ENCODE measurements at places on chromosomes 12 and 14. TPM values are rescaled to one million over a fixed set of nuclear protein-coding genes. Genes with fewer than 3 reads are reported as not detected.

GRCh38 chr14:32319368-32320049 lies 9.6 kb upstream of the AKAP6 start:
- no peak overlapping the region for H3K4me3 ChIP-seq
- H3K36me3 ChIP-seq: no peaks in the 10 kb centered on the region
- H3K4me1 ChIP-seq: no peaks in the 10 kb centered on the region

GRCh38 chr12:127550271-127550670 lies 716.7 kb upstream of the TMEM132C start:
- no peak overlapping the region for H3K4me3 ChIP-seq
- no peaks in the 10 kb centered on the region for H3K4me1 ChIP-seq
- DNase-seq: no peak
- no peak overlapping the region for H3K27ac ChIP-seq
- no peaks in the 10 kb centered on the region for H3K27me3 ChIP-seq
- no peaks in the 10 kb centered on the region for H3K36me3 ChIP-seq

GRCh38 chr14:70873627-70874026 lies 33.6 kb upstream of the PCNX1 start:
- no peaks in the 10 kb centered on the region for H3K36me3 ChIP-seq
- DNase-seq: no peak
- no peak overlapping the region for H3K27ac ChIP-seq
- no peak overlapping the region for H3K4me3 ChIP-seq
- H3K27me3 ChIP-seq: no peaks in the 10 kb centered on the region
- no peaks in the 10 kb centered on the region for H3K4me1 ChIP-seq

- H3K27me3 ChIP-seq: no peaks in the 10 kb centered on the region
- no peaks in the 10 kb centered on the region for H3K36me3 ChIP-seq
- H3K4me3 ChIP-seq: no peak overlapping the region
- no peak for DNase-seq
These were observed 193.0 kb downstream of the TTC8 start for GRCh38 chr14:89017417-89017816.

DNA sequence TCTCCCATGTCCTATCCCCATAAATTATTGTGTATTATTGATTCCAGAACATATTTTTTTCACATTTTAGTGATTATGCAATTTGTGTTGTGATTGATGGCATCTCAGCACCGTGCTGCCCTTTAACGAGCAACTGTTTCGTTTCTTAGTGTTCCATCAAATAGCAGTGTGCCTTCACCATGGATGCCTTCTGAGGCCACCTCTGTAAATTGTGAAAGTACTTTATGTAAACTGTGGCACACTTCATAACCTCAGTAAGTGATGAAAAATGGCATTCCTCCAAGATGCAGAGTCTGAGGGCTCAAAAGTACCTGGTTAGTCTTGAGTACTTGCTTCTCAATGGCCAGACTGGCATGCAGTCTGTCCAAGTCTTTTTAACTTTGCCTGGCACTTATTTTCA lies 8.2 kb downstream of the CHST11 start:
- H3K27me3 ChIP-seq: no peaks in the 10 kb centered on the region
- no peak overlapping the region for H3K27ac ChIP-seq
- H3K4me3 ChIP-seq: no peak overlapping the region
- no peaks in the 10 kb centered on the region for H3K4me1 ChIP-seq
- DNase-seq: no peak

DNA sequence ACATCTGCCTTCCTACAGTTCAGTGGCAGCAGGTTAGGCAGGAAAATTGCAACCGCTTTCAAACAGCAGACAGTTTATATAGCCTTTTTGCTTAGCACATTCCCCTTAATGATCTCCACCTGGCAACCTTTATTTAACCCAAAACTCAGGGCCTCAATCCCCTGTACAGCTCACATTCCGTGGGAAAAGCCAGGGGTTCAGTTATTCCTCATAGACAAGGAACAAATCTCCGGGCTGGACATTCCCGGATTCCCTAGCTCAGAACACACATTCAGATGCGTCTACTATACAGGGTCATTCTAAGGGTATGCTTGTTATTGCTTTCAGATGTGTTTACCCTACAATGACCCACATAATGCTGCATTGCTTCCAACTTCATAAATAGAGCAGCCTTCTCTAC lies 73.8 kb upstream of the DCN start:
- H3K27ac ChIP-seq: peak overlapping the region; percentile 15
- no peak overlapping the region for H3K4me3 ChIP-seq
- H3K36me3 ChIP-seq: no peaks in the 10 kb centered on the region
- H3K27me3 ChIP-seq: no peaks in the 10 kb centered on the region
- DNase-seq: no peak
- no peaks in the 10 kb centered on the region for H3K4me1 ChIP-seq

DNA sequence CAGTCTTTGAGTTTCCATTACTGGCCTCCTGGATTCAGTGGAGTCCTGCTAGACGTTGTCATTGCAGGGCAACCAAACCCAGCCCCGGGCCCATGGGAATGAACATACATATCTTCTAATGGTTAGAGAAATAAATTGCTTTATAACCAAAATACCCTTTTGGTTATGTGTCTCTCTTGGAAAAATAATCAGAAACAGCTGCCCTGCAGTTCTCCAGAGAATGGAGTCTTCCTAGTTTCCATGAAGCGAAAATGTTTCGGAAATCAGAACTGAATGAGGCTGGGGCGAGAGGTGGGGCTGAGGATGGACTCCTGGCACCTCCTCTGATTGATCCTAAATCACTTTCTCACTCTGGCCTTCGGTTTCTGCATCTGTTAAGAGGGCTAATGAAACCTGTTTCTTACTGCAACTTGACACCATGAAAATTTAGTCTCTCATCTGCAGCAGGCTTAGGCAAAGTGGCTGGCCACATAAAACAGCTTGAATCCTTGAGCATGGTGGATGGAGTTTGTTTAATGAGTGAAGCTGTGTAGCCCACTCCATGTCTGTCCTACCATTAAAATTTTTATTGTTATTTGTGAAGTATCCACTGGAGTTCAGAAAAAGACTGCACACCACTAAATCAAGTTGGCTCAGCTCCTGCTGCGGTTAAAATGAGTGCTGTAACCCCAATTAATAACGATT lies 198.9 kb downstream of the CACNA1C start:
- H3K27ac ChIP-seq: peak overlapping the region; percentile 19
- no peak for DNase-seq
- no peaks in the 10 kb centered on the region for H3K27me3 ChIP-seq

GRCh38 chr12:62210422-62210821 lies 49.8 kb upstream of the USP15 start:
- no peaks in the 10 kb centered on the region for H3K4me1 ChIP-seq
- H3K27me3 ChIP-seq: no peaks in the 10 kb centered on the region
- H3K4me3 ChIP-seq: no peak overlapping the region
- no peak overlapping the region for H3K27ac ChIP-seq
- DNase-seq: no peak

GRCh38 chr12:99140017-99140720 lies 495.1 kb downstream of the APAF1 start:
- no peak overlapping the region for H3K27ac ChIP-seq
- no peak for DNase-seq

DNA sequence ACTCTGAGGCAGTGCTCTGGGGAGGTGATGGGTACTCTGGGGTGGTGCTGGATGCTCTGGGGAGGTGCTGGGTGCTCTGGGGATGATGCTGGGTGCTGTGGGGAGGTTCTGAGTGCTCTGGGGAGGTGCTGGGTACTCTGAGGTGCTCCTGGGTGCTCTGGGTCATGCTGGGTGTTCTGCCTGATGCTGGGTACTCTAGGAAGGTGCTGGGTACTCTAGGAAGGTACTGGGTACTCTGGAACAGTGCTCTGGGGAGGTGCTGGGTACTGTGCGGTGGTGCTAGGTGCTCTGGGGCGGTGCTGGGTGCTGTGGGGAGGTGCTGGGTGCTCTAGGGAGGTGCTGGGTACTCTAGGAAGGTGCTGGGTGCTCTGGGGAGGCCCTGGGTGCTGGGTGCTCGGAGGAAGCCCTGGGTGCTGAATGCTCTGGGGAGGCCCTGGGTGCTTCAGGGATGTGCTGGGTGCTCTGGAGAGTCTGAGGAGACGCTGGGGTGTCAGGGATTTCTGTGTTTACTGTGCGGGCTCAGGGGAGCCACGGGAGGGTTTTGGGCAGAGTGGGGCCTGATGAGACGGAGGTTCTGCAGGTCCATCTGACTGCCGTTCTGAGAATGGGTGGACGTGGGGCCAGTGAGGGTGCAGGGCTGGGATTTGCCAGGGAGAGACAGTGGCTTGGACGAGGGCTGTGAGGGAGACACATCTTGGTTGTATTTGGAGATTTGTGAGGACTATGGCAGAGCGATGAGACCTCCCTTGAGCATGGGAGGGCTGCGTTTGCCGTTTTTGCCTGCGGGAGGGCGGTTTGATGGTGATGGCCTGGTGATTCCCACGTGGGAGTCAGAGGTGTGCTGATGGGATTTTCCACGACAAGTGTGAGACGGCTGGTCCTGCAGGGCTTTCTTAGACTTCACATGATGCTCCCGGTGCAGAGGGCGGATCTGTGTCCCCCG lies 30.0 kb downstream of the MMP17 start:
- no peaks in the 10 kb centered on the region for H3K4me1 ChIP-seq
- H3K36me3 ChIP-seq: no peaks in the 10 kb centered on the region
- H3K4me3 ChIP-seq: no peak overlapping the region
- no peak for DNase-seq
- H3K27me3 ChIP-seq: no peaks in the 10 kb centered on the region
- H3K27ac ChIP-seq: no peak overlapping the region

CS gene
- total RNA-seq: 62.3 TPM

ADAMTS20 gene
- total RNA-seq: 1.2 TPM

Data from uterus (tissue), 4 donors.